COLO829 (cell line): ENCODE measurements at places on chromosomes 2 and 18.

- DNase-seq: no peak
These were observed 6.5 kb downstream of the CNDP1 start for GRCh38 chr18:74540652-74541421.

DNA sequence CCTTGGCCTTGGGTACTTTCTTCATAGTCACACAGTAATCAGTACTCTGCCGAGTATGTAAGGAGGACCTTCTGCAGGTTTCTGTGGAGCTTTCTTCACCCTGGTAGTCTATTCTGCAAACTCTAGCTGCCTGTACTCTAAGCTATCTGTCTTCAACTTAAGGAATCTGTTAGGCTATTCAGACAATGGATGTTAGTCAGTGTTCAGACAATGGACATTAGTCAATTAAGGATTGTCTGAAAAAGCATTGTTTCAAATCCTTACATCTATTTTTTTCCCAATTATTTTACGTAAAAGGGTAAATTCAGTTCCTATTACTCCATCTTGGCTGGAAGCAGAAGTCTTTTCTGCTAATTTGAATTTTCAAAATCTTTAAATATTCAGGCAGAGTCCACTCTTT, 75.7 kb downstream of the WDR7 start:
- DNase-seq: no peak

GRCh38 chr2:49241501-49241900, 87.2 kb upstream of the FSHR start:
- no peak for DNase-seq

- no peak for DNase-seq
These were observed 18.6 kb downstream of the GREB1L start for GRCh38 chr18:21260621-21261020.

GRCh38 chr2:100692906-100693305, 127.0 kb upstream of the NPAS2 start:
- no peak for DNase-seq

- peak; percentile 54 for DNase-seq
These were observed 9.6 kb downstream of the SERPINB2 start for GRCh38 chr18:63897072-63897471.

GRCh38 chr18:14179306-14179705, 47.1 kb upstream of the ZNF519 start:
- no peak for DNase-seq

DNA sequence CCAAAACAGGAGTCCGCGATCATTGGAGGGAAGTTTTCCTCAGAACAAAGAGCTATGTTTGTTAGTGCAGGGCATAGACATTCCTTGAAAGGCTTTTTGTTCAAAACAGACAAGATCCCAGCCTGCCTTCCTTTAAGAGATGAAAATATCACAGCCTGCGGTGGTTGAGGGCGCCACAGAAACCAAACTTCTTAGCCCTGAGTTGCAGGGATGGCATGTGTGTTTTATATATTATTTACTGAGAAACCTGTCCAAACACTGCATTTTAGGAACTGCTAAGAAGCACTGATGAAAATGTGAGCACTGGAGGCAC, 57.5 kb upstream of the TMEM178A start:
- DNase-seq: peak; percentile 88

- DNase-seq: no peak
These were observed 81.4 kb upstream of the GCFC2 start for GRCh38 chr2:75792146-75792545.

- no peak for DNase-seq
These were observed 387.9 kb upstream of the POU3F3 start for GRCh38 chr2:104465981-104466380.

DNA sequence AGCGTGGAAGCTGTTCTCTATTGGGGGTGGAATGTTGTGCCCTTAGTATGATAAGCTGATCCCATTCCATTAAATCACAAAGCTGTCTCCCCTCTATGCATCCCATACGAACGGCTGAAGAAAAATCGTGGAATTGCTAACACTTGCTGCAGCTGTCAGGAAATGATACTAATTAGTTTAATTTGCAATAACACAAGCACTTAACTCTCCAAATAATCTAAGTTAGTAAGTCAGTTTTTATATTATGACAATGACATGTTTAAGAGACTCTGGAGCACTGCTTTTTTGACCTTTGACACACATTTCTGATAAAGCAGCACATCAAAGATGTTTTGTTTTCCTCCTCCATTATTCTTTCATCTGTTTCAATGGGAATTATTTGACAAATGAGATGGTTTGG, 123.7 kb upstream of the SATB2 start:
- no peak for DNase-seq
